8988T (cell line): ENCODE measurements at places on chromosomes 2 and 18.

DNA sequence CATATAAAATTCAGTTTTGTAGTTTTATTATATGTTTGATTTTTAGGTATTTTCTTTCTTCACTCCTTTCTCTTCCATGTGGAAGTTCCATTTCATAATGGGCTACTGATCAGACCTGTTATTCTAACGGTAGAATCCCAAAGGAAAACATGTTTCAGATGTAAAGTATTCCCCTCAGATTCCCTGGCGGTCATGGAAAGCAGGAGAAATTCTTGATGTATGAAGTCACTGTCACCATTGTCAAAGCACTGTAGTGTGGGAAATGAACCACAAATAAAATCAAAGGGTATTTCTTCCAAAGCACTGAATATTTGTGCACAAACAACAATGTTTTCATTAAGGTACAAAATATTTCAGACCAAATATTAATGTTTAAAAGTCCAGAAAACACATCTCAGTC is 237.3 kb upstream of the KLHL14 start:
- no peak for DNase-seq

- no peak for DNase-seq
Measured at GRCh38 chr18:63319383-63320122, at the start of gene BCL2. Gene BCL2, minus strand, starts transcription at chr18:63319769.

DNA sequence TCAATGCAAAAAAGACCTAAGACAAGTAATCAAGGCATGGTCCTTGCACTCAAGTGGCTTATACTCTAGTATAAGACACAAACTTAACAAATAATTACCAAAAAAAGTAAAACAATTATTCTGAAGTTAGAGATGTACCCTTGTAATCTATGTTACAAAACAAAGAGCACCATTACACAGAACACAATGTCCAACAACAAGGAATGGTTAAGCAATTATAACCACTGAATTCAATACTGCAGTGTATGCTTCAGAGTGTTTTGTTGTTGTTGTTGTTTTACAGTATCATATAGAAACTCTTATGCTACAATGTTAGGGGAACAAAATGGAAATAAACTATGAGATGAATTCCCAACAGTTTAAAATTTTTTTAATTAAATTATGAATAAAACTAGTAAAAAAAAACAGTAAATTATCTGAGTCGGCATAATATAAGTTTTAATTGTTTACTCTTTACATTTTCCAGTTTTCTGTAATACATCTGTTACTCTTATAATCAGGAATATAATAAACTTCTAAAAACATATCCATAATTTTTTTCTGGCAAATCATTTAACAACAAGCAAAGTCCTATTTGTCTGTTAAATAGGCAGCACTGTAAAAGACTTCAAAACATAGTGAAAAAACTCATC is 29.2 kb downstream of the ROCK2 start:
- no peak for DNase-seq

- no peak for DNase-seq
Measured at GRCh38 chr2:223765221-223765785, 72.1 kb downstream of the AP1S3 start.

DNA sequence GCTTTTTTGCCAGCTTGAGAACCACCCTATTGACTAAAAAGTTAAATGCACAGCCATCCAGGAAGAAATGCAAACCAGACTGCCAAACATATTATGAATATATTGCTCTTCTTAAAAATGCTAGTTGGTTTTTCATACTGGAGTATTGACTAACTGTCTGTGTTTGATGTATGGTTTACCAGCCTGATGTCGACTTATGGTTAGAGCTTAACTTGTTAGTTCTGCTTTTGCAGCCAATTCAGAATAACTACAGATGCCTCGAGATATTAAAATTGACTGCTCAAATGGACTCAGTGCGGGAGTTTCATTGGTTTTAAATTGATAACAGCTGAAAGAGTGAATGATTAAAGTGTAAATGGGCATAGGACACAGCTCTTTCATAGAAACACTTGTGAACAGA is 369.8 kb downstream of the ARHGAP15 start:
- no peak for DNase-seq

DNA sequence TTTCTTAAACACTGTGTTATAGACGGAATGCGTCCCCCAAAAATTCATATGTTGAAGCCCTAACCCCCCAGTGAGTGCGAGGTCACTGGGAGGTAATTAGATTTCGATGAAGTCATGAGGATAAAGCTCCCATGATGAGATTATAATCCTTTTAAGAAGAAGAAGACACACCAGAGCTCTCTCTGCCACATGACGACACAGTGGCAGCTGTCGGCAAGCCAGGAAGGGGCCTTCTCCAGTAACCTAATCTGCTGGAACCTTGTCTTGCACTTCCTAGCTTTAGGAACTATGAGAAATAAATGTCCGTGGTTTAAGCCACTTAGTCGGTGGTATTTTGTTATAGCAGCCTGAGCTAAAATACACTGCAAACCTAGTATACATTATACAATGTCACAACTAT is 12.3 kb downstream of the TMEM237 start:
- DNase-seq = no peak

DNA sequence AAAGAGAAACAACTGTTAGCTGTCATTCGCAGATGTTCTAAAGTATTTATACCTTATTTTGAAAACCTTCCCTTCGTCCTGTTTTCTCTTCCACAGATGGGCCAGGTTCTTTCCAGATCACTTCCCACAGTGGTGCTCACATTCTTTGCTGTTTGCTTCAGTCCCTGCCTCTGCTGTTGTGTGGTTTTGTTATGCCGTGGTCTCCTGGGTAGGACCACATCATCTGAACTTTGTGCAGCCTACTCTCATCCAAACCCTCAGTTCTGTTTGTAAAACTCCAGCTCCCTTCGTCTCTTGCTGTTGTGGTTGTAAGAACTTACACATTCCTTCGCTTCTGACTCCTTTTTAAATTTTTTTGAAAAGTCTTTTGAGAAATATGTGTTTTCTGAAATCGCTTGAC is 38.1 kb downstream of the ZNF236 start:
- DNase-seq = no peak

- no peak for DNase-seq
Measured at GRCh38 chr2:181054843-181055242, 74.4 kb downstream of the UBE2E3 start.

DNA sequence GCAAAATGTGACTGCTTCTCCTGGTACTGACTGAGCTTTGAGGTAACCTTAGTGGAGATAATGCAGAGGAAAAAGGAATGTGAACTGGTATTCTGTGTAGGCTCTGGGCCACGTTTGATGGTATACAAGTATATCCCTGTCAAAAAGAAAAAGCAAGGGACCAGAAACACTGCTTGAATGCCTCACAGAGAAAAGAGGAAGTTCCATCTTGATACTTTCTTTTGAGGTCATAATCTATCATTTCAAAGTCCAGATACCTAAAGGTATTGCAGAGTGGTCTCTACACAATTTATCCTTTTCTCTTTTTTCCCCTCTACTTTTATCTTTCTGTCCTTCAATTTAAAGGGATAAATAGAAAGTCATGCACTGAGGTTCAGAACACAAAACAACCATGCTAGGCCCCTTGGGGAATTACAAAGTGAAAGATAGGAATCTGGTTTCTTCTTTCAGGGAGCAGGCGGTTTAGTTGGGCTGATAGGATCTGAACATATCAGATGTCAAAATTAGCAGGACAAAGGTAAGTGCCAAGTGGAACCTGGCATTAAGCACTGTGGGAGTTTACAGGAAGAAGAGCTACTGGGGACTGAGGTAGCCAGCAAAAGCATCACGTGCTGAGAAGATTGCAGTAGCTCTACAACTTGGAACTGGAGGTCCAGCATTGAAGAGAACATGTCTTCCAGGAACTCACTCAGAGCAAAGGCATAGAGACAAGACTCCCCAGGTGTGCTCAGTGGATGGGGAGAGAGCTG is 121.2 kb downstream of the LYPD6 start:
- DNase-seq = no peak

DNA sequence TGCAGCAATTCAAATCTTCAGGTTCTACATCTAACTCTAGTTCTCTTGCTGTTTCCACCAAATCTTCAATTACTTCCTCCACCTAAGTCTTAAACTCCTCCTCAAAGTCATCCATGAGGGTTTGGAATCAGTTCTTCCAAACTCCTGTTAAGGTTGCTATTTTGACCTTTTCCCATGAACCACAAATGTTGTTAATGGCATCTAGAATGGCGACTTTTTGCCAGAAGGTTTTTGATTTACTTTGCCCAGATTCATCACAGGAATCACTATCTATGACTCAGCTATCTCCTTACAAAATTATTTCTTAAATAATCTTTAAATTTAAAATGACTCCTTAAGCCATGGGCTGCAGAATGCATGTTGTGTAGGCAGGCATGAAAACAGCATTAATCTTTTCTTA is 368.9 kb upstream of the TNP1 start:
- DNase-seq = no peak

DNA sequence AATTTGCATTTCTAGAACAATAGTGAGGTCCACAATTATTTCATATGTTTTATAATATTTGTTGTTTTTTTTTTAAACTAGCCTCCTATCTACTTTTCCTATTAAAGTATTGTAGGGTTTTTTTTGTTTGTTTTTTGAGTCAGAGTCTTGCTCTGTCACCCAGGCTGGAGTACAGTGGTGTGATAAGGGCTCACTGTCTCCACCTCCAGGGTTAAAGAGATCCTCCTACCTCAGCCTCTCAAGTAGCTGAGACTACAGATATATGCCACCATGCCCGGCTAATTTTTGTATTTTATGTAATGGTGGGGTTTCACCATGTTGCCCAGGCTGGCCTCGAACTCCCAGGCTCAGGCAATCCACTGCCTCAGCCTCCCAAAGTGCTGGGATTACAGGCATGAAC is 122.5 kb downstream of the SLC39A10 start:
- no peak for DNase-seq

DNA sequence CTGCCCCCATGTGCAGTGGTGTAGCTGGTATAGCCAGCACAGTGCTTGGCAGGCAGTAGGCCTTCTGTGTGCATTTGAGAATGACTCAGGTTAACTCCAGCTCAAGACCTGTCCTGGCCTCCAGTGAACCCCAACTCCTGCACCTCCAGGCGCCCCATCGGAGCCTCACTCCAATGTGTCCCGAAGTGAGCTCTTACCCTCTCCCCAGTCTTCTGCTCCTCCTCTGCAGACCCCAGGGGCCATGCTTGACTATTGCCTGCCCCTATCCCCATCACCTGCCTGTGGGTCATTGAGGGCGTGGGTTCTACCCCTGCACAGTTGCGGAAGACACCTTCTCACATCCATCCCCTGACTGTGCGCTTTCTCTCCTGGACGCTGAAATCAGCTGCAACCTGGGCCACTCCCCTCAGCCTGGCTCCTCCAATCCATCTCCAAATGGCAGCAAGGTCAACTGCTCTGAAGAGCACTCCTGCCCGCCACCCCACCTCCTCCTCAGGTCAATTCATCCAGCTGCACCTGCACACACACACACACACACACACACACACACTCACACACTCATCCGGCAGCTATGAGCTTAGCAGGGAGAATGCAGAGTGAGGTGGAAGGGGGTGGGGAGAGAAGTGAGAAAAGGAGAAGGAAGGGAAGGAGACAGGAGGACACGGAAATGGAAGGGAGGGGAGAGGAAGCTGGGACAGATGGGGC is 130.3 kb upstream of the GLI2 start:
- DNase-seq = no peak

GRCh38 chr2:31060397-31060796 is 77.8 kb downstream of the GALNT14 start:
- DNase-seq = no peak

- DNase-seq = no peak
Measured at GRCh38 chr2:66125951-66126350, 309.0 kb upstream of the MEIS1 start.

DNA sequence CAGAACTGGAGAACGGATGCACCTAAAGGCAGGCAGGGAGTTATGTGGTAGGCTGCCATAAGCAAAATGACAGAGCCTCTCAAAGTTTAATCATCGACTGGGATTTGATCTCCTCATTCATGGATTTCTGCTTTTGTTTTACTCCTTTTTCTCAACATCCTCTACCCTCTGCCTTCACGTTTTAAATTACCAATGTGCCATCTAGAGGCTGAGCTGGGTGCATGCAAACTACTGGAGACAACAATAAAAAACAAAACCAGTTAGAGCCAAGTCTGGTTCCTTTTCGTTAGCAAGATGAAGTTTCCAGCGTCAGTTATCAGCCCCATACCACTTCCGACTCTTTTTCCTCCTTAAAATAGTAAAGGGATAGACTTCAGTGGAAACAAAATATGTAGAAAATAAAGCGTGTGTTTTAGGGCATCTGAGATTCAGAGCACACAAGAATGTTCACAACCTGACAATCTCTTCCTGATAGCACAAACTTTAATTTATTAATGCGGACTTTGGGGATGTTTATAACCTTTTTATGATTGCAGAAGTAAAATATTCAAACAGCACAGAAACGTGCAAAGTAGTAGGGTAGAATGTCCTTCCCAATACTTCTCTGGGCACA is 117.0 kb downstream of the LAMA1 start:
- DNase-seq = no peak

DNA sequence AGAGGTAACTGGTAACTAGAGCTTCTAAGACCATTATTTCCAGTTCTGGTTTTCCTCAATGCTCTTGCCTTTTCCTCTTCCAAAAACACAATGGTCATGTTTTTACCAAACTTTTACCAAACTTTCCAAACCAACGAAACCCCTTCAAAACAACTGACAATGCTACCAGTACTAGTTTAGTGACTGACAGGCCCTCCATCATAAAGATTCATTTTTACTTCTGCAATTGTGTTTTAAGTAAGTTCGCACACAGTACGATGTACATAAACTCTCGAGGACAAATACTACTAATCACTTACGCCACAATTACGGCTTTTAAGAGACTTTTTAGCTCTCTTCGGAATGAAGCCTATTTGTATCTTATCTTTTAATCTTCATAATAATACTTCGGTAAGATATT is 900 bp downstream of the C18orf32 start:
- no peak for DNase-seq

DNA sequence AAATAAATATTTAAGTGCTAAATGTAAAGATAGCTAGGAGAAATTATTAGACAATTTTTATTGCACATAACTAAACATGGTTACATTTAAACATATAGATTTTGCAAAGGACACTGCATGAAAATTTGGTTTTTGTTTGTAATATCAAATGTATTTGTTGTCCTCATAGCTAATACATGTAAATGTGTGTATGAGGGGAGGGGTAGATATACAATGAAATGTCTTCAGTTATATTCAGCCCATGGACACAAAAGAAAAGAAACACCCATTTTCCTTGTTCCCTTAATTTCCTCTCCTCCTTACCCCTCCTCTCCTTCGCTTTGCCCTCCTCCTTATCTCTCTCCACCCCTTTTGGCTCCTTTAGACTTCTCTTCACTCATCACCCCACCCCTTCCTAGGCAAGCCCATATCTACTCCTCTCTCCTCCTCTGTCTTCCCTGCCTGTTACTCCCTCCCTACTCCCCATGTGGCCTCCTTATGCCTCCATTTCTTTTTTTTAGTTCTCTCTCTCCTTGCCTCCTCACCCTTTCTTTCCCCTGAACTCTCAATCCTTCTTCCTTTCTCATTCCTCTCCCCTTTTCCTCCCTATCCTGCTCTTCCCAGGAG is 1.4 kb downstream of the COL3A1 start:
- no peak for DNase-seq

DNA sequence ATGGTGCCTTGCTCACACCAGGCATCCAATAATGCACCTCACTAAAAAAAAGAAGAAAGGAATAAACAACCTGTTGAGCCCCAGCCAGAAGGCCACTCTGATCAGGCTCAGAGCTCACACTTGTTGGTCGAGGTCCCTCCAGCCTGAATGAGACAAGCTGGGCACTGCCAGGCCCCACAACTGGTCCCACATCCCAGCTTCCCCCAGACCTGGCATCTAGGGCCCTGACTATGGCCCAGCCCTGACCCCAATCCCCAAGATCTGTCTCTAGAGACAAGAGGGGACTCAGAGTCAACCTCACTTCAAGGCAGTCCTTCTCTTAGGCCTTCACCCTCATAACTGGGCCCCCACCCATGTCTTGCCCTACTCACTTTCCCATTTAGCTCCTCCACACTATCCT is 22.4 kb downstream of the TEX51 start:
- DNase-seq = no peak

GRCh38 chr18:78241535-78242253 is 737.9 kb upstream of the SALL3 start:
- DNase-seq = no peak
